GM06990 (cell line): ENCODE measurements at places on chromosomes 11 and 22.

DNA sequence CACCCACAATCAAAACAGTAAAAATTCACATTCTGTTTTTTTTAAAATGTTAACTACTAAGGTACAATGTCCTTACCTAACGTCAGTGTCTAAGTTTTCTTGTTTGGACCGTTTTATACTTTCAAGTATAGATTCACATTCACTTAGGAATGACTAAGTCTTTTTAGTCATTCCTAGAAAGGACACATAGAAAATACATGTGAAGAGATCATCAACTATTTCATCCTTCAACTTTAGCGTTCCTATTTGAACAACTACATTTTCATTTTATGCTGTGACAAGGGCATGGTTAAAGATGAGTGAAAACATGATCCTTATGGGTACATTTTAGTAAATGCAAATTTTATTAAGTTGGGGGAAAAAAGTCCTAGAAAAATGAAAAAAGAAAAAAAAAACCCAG, 62.8 kb downstream of the DDX10 start:
- DNase-seq: no peak

- no peak for DNase-seq
Measured at GRCh38 chr11:5107285-5107684, 30.9 kb downstream of the OR52A5 start.

- DNase-seq: no peak
Measured at GRCh38 chr11:117010808-117011540, 87.3 kb downstream of the SIK3 start.

DNA sequence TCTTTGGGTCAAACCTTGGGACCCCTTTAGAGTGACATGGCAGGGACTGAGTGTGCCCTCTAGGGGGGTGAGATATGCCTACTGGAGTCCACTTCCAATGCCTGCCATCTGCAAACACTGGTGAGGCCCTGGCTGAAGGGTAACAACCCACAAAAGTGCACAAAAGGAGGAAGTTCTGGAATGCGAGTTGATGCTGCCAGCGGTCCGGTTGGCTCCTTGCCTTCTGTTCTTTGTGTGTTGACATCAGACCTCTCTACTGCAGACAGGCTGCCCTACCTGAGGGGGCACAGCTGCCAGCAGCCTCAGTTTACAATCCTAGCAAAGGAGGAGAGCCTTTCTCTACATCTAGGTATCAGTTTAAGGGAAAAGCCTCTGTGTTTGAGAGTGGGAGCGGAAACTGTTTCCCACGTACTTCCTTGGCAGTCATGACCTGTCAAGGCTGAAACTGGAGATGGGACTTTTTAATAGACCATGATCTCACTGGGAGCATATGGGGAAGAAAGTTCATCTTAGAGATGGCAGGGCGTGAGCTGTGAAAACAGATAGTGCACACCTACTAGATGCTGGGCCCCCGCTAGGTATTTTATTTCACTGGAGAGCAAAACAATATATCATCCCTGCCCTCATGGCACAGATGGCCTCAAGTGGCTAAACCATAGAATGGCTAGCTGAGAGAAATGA, 27.2 kb downstream of the BMAL1 start:
- no peak for DNase-seq

DNA sequence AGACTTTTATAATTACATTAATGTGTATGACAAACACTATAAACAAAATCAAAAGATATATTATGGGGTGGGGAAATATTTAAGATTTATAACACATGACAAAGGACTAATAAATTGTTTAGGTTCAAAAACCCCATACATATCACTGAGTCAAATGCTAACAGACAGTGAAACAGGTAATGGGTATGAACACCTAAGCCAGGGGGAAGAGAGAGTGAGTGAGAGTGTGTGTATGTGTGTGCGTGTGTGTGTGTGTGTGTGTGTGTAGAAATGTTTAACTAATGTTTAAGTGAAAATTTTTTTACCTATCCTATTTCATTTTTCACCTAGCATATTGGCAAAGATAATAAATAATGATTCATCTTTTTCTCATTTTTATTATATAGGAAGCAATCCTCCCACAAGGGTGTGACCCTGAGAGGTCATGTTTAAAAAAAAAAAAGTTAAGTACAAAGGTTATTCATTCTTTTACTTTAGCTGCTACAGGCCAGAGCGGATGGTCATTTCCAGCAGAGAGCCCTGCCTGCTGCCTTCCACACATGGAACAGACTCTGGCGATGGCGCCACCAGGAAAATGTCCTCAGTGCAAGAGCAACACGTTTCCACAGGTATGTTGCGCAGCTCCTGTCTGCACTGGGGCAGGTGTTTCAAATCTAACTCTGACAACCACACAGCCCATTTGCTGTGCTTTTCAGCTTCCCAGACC, 72.9 kb downstream of the PISD start:
- no peak for DNase-seq

GRCh38 chr11:102453302-102453695, 734 bp upstream of the TMEM123 start:
- DNase-seq: no peak

GRCh38 chr11:2670541-2671100, 29.2 kb downstream of the KCNQ1OT1 start:
- DNase-seq: no peak
